NCI-H524 treated with DMSO at 0.1 percent for 48 hours (cell line): ENCODE measurements at places on chromosomes 7 and 10.

DNA sequence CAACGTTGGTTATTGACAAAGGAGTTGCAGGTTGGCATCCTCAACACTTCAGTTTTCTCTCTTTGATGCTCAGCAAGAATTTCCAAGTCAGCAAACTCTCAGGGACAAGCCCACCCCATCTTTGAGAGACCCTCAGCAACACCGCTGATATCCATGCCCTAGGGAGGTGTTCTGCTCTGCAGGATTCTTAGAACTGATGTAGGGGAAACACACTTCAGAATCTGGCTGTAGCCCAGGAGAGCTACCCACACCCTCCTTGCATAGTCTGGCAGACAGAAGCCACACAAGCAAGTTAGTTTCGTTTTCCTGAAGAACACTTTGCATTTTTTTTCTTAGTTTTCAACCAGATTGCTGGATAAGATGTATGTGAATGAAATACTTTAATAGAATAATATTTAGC, 822 bp downstream of the SAMD9L start:
- no peak for DNase-seq

- DNase-seq, result no peak
Measured at GRCh38 chr7:156753630-156754029, 113.1 kb downstream of the RNF32 start.

- no peak for DNase-seq
Measured at GRCh38 chr10:133264461-133264860, 12.2 kb downstream of the ADAM8 start.

- DNase-seq, result no peak
Measured at GRCh38 chr7:48053736-48054135, 18.4 kb downstream of the C7orf57 start.

GRCh38 chr10:20768843-20769242, 128.3 kb downstream of the NEBL start:
- no peak for DNase-seq

- DNase-seq, result no peak
Measured at GRCh38 chr10:30963992-30964930, 67.4 kb downstream of the ZNF438 start.

DNA sequence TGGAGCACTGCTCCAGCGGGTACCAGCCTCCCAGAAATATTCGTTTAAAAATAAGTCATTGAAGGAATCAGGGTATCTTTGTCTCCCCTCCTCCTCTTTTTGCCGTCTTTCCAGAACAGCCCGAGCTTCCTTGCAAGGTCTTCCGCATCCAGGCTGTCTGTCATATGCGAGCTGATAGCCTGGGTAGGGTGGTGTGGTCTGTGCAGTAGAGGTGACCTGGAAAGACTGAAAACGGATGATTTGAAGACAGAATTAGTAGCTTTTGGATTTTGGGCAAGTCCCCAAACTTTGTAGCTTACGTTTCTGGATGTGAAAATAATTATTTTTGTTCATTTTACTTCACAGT, 480 bp downstream of the VPS50 start:
- no peak for DNase-seq

DNA sequence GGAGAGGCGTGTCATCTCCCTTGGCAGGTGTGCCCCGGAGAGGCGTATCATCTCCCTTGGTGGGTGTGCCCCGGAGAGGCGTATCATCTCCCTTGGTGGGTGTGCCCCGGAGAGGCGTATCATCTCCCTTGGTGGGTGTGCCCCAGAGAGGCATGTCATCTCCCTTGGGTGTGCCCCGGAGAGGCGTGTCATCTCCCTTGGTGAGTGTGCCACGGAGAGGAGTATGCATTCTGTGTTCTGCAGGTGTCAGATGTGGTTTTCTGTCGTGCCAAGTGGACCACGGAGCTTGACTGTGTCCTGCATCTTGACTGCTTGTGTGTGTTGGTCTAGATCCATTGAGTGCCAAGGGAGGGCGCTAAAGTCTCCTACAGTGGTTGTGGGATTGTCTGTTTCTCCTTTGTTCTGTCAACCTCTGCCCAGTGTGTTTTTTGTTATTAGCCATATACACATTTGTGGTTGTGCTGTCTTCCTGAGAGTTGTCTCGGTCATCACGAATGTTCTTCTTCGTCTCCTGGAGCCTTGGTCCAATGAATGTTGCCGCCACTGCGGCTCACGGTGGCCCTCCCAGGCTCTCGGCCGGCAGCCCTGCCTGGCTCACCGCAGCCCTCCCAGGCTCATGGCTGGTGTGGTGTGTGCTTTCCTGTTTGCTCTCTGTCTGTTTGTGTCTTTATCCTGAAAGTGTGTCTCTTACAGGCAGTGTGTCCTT, 96.8 kb downstream of the INPP5A start:
- DNase-seq, result no peak

DNA sequence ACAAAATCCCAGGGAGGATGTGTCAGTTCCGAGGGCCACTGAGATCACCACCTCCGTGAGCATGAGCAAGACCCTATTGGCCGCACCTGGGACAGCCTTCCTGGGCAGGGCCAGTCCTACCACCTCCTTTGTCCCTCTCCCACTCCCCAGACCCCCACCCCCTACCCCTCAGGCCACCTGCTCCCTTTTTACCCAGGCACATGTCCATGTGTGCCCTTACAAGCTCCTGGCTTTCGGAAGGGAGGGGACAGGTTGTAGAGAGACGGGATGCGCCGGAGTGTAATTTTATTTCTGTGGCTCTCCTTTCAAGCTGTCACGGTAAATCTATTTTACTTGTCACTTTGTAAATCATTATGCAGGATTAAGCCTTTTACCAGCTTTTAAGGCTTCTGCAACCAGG, 20.9 kb downstream of the ZMIZ1 start:
- no peak for DNase-seq

GRCh38 chr7:47576031-47576865, 5.7 kb downstream of the TNS3 start:
- no peak for DNase-seq

GRCh38 chr10:12597788-12598765, 248.7 kb downstream of the CAMK1D start:
- peak; percentile 8 for DNase-seq

GRCh38 chr10:73814896-73815718, 3.7 kb upstream of the NDST2 start:
- no peak for DNase-seq

DNA sequence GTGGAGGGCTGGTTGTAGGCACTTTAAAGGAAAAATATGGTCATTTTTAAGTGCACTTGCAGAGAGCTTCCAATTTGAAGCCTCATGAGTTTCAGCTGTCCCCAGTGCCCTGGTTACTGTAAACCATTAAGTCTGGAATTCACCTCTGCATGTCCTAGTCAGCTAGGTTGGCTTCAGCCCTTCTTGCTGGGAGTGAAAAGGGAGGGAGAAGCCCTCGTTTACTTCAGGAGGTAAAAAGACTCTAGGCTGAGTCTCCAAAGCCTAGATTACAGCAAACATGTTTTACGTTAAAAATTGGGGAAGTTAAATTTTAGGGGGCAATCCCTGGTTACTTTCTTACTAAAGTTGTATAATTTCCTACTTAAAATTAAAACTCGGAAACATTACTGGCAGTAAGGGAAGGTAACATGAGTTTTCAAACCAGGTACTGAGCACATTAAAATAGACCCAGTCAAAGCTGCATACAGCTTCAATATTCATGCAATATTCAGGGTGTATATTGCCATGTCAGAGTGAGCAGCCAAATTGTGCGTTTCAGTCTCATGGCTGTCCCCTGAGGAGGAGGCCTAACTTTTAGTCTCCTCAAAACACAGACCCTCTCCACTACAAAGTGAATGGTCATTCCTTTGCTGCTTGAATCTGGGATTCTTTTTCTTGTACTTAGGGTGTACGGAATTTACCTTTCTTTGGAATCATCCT, 156.7 kb downstream of the PRKG1 start:
- no peak for DNase-seq

DNA sequence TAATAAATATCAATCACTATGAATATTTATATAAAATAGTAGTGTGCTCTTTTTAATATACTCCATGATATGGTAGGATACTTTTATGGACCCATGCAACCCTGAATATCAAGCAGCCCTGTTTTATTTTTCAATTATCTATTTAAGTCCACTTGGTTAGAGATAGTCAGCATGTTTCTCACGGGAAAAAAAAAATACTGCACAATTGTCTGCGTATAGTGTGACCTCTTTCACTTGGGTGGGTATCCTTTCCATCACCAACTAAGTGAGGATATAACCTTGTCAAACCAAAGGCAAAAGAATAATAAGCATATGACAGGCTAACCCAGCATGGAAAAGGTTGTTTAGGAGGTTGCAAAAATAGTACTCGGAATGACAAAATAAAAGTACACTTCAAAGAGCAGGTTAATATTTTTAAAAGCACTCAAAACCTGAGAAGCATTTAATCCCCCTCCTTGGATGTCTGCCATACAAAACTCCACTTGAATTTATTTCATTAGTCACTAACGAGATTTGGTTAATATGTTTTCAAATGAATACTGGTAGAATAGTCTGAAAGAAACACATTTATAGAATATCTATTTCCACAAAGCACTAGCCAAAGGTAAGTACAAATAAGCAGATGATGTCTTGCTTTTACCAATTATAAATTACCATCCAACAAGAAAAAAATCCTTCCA, 76.5 kb downstream of the IMMP2L start:
- peak; percentile 42 for DNase-seq

DNA sequence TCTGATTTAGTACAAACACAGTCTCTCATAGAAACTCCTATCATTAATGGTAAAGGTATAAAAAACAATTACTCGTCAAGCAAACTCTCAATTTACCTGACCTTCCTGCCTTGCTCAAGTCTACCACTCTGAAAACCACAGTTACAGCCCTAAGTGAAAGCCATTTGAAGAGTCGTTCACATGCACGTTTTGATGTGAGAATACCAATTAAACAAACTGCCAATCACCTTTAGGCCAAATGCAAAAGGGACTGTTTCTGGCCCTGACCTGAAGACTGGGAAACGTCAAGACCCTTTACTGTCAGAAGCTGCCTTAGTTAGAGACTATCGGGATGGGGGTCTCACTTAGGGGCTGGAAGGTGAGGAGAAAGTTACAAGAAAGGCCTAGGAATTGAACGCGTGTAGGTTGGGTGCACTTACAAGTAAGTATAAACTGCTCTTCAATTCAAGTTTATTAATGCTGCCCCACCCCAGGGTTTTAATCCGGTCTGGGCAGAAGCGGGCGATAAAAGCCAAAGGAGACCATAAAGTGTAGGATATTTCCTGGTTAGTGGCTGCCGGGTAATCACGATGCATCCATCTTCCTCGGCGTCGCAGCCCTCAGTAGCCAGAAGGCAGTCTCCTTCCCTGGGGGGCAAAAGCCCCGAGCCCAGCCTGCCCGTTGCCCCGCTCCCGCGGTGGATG, 935 bp downstream of the TM9SF3 start:
- DNase-seq, result no peak

- no peak for DNase-seq
Measured at GRCh38 chr10:72257051-72257892, 16.5 kb upstream of the DDIT4 start.

- DNase-seq, result no peak
Measured at GRCh38 chr10:404991-405390, 269.7 kb downstream of the ZMYND11 start.

GRCh38 chr7:73888959-73889358, 28.0 kb downstream of the TMEM270 start:
- no peak for DNase-seq
